ENCODE measurements at places on chromosomes 3 and 15.

DNA sequence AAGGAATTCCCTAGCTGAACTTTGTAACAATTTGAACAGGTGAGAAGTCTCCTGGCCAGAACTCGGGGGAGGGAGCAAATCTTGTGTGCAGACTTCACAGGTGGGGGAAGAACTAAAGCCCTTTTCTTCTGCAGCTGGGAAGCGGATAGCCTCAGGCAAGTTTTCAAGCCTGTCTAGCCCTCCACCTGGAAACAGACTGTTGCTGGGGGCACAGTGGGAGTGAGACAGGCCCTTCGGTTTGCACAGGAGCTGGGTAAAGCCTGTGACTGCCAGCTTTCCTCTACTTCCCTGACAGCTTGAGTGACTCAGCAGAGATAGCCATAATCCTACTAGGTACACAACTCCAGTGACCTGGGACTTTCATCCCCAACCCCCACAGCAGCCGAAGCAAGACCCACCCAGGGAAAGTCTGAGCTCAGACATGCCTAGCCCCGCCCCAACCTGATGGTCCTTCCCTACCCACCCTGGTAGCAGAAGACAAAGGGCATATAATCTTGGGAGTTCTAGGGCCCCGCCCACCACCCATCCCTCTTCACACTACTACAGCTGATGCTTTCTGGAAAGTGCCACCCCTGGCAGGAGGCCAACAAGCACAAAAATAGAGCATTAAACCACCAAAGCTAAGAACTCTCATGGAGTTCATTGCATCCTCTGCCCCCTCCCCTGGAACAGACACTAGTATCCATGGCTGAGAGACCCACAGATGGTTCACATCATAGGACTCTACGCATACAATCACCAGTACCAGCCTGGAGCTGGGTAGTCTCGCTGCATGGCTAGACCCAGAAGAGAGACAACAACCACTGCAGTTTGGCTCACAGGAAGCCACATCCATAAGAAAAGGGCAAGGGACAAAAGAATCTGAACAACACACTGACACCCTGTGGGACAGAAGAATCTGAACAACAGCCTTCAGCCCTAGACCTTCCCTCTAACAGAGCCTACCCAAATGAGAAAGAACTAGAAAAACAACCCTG, 479.0 kb downstream of the RAP2B start:
- DNase-seq, result no peak

DNA sequence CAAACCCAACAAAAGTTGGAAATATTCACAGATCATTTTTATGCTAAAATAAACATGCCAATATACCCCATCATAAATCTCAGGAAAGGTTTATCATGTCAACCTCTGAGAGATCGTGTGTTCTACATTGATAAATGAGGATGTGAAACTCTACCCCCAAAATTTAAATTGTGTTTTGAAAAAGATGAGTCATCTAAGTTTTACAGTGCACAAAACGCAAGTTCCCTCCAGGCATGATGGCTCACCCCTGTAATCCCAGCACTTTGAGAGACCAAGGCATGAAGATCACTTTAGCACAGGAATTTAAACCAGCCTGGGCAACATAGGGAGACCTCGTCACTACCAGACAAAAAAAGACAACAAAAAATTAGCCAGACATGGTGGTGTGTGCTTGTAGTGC, 1487.0 kb upstream of the GBE1 start:
- no peak for DNase-seq

DNA sequence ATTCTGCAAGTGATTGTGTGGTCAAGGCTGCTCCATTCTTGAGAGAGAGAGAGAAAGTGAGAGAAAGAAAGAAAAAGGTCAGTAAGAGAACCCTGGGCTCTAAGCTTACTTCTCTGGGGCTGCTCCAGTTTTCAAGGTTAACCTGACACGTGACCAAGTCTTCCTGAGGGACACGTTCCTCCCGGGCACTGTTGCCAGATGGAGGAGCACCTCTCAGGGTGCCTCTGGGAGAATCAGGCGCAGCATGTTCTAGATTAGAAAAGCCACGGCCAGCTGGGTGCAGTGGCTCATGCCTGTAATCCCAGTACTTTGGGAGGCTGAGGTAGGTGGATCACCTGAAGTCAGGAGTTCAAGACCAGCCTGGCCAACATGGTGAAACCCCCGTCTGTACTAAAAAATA, 60.8 kb downstream of the ITGA11 start:
- no peak for DNase-seq

- DNase-seq, result no peak
Observed at GRCh38 chr3:62527474-62527873, 154.1 kb upstream of the FEZF2 start.

DNA sequence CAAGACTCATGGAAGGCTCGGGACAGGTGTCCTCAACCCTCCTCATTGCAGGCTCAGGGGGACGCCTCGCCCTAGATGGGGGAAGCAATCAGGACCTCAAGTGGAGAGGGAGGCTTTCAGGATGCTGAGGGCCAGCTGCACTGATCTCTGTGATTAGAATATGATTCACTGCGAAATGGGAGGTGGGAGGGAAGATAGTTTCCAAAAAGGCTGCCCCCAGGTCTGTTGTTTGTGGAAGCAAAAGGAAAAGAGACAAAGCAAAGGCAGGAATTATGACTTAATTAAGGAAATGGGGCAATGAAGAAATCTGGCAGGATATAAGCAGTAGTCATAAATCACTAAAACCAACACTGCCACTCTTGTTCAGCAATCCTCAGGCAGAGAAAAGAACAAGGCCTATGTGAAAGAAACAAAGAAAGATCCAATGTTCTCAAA, 85.6 kb upstream of the ABHD17C start:
- no peak for DNase-seq

DNA sequence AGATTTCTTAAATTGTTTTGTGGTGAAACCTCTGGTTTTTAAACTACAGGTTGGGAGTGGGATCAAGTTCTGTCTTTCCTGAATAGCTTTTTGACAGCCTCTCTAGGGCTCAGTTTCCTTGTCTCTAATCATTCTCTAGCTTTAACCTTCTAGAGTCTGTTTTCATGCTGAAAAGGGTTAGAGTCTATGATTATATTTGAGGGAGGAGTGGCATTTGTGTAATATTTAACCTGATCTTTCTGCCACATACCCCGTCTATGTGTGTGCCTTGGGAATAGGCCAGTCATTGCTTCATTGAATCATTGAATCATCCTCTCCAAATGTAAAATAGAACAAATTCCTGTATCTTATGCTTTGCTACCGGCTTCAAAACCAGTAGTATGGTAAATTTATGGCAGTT, 204.9 kb downstream of the KLHL25 start:
- no peak for DNase-seq

GRCh38 chr3:191982481-191982880, 521.5 kb downstream of the PYDC2 start:
- no peak for DNase-seq

DNA sequence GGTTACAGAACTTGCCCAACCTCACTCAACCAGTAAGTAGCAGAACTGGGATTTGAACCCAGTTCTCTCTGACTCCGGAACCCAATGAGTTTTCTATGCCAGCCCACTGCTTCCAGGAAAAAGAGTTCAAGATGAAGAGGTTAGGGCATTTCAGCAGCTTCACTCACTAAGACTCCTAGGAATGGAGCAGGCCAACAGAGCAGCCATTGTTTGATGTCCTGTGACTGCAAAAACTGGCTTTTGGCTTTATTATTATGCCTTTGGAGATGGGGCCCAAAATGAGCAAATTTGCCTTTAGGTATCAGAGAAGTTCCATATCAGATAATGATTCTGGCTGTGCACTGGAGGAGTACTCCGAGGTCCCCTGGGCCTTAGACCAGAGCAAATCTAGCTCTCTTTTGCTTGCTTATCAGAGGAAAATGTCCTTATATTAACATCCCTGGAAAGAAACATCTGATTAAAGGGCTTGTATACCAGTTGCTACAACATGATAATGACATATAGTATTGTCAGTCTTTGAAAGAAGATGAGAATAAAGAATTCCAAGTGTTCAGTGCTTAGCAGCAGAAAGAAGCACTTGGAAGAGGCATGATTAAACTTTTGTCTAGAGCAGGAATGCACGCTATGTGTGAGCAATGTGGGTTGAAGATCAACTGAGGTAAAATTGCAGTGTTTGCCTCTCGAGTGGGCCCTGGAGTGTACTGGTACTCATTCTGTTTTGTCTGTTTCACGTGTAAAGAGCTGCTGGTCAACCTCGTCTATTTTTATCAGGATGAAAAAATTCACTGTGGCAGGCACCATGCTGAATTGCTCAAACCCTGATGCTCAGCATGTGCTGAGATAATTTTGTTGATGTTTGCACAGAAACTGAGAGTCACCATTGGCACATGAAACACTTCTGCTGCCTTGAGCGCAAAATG, 21.8 kb upstream of the KLHL24 start:
- DNase-seq, result no peak

DNA sequence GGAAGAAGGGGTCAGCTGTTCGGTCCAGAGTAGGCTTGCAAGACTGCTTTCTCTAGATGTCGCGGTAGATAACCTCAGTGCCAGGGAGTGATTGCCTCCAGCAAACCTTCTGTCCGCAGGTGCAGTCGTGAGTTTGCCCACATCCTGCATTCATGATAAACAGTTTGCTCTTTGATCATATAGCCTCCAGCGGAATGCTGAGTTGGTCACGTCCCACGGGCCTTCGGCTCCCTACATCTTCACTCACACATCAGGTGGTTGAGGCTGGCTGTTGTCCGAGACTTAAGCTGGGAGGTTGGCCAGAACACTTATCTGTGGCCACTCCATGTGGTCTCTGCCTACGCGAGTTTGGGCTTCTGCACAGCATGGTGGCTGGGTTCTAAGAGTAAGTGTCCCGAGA, 62.1 kb upstream of the NR2C2 start:
- no peak for DNase-seq

DNA sequence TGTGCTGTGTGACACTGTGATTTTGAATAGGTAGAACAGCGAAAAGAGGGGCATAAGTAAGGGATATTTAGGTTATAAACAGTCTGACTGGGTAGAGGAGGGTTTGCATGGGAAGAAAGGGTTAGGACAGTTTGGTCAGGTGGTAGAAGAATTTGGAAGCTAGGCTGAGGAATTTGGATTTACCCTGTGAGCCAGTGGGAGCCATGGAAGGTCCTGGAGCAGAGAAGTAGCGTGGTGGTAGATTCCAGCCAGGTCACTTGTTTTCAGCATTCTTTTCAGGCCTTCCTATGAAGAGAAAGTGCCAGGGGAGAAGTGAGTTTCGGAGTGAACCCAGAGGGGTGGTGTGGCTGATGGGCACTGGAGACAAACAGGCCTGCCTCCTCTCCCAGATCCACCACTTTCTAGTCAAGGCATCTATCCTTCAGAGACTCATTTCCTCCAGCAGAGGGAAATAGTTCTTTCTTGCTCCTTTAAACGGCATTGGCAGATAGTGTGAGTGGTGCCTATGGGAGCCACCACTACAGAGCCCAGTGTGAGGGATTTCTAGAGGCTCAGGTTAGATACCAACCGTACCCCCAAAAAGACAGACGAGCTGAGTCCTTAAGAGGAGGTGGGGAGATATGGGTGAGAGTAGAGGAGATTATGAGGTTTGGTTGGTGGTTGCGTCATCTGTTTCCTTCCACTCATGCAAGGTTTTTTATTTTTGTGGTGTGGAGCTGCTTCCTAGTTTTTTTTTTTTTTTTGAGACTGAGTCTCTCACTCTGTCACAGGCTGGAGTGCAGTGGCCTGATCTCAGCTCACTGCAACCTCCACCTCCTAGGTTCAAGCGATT, 21.2 kb downstream of the PXK start:
- peak; percentile 21 for DNase-seq

DNA sequence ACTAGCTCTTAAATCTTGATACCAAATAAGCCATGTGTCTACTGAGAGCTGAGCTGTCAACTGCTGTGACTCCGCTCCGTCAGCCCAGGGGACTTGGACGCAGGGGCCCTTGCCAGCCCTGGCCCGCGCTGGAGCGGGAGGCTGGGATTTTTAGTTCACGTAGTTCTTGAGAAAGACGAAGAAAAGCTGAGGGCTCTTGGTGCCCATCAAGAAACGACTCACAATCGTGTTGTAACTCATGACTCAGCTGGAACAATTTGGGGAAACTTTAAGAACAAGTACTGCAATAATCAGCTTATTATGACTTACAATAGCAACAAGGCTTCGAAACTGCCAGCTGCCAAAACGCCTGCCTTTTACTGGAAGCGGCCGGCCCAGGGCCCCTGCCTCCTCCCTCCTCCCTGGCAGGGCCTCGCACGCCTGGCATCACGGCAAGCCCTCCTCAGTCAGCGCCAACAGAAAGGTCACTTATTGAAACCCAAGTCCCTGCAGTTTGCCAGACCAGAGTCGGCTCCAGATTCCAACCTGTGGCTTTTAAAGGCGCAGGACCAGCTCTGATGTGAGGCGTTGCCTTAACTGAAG, 60.3 kb downstream of the RGMA start:
- no peak for DNase-seq

GRCh38 chr3:97277708-97278107, 463.3 kb downstream of the EPHA6 start:
- no peak for DNase-seq

GRCh38 chr3:9902372-9903237, at the start of gene IL17RE:
Gene IL17RE (plus strand): TSS chr3:9902848. CDS start chr3:9902933, 85 bp downstream.
- DNase-seq, result no peak

DNA sequence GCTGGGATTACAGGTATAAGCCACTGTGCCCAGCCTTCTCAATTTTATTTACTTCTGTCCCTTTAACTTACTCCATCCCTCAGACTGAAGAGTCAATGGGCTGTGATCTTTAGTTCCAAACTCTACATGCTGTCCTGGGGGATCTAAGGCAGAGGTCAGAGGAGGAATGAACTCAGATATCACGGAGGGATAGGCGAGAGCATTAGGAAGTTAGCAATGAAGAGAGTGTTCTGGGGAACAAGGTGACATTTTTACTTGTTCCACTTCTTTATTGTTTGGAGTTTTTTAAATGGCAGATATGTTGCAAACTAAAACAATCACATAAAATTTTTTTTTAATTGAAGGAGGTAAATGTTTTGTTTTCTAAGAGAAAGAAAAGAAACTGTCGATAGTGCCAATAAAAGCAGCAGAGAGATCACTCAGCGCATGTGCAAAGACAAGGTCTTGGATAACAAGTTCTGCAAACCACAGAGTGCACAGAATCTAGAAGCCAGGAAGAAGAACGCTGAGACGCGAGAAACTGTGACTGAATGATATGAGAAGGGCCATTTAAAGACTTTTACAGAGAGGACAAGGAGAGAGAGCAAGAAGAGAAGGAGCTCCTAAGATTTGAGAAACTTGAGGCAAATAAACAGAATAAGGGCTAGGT, 10.8 kb upstream of the CA12 start:
- no peak for DNase-seq

DNA sequence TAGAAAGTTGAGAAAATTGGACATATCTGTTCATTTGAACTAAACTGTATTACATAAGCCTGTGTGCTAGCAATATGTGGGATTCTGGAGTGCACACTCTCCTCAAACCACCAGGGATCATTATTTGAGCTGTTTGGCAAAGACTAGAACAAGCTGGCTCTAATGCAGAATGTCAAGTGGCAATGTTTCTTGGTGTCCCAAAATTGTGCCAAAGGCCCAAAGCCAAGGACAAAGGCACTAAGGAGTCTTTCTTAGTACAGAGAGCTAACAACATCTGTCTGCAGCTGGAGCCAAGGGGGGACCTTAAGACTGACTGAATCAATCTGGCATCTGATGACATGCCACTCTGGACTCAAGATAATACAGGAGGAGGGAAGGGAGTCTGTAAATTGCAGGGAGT, 76.7 kb upstream of the STRIT1 start:
- no peak for DNase-seq

Data from CD4-positive, alpha-beta T cell treated with Interleukin-4 for 4 hours (primary cell).